ENCODE measurements at places on chromosomes 3 and 15.

- no peak for DNase-seq
Observed at GRCh38 chr15:74525945-74526344, 15.1 kb upstream of the ARID3B start.

GRCh38 chr15:69075440-69075839 lies 60.9 kb downstream of the NOX5 start:
- no peak for DNase-seq

DNA sequence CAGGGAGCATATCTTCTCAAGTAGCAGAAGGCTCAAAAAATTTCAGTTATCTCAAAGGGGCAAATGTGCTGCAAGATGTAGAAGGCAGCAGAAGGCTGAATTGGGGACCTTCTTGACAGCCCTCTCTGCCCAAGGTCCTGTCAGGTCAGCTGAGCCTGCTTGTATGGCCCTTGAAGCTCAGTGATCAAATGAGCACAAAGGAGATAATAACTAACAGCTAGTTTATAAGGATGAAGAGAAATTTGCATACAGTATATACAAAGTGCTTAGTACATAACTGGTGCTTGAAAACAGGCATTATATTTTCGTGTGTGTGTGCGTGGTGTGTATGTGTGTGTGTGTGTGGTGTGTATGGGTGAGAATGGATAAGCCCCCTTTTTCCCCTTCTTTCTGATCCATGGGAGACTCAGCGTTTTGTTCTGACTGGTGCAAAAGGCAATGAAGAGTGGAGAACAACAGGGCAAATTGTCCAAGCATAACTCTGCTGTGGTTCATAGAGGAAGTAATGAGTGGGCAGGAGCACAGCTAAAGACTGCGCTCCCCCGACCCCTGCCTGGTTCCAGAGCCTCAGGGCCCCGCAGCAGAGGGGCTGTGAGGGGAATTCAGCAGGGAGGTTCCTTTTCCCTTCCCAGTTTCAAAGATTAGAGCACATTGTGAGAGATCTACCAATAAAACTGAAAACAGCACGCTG lies 356.8 kb upstream of the NR2F2 start:
- DNase-seq: no peak

GRCh38 chr15:57321485-57321884 lies 54.8 kb upstream of the CGNL1 start:
- DNase-seq: no peak

DNA sequence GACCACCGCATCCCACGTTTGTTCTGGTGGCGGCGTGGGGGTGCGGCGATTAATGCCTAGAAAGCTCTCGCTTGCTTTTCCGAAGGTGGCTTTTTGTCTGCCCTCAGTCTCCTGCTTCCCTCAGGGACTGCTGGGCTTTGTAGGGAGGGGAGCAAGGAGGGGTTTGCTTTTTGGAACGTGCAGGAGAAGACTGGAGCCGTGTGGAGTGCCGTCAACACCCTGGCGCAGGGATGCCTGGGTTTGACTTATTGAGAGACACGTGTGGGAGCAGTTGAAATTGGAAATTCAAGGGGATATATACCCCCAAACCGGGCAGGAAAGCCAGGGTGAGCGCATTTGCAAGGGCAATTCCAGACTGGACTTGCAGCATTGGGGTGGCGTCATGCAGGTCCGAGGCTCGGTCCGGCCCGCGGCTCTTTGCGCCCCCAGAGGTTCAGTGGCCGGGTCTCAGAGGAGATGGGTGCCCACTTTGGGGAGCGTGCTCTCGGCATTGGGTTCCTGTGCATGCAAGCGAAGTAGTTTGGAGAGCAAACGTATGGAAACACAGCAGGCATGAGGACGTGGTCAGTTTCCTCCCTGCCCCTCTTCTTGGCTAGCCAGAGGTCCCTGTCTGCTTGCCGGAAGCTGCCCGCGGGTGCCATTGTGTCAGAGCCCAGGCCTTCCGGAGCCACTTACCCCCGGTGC lies 2.1 kb downstream of the EPHB1 start:
- peak; percentile 56 for DNase-seq

DNA sequence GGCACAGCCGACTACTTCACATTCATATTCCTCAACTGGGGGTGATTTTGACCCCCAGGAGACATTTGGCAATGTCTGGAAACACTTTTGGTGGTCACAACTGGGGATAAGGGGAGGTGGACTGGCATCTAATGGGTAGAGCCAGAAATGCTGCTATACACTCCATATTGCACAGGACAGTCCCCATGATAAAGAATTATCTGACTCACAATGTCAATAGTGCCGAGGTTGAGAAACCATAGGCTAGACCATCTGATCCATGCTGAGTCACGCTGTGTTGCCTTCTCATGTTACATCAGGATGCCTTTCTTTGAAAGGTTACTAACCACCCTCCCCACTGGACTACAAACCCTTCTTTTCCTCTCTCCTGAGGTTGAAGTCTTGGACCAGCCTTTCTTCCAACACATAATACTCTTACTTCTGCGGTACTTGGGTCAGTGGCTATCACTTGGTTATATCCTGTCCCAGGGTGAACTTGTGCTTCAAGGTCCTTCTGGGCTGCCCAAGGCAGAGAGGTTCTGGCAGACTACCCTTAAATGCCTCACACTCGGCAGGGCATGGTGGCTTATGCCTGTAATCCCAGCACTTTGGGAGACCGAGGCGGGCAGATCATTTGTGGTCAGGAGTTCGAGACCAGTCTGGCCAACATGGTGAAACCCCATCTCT lies 68.8 kb downstream of the CTNNB1 start:
- no peak for DNase-seq

DNA sequence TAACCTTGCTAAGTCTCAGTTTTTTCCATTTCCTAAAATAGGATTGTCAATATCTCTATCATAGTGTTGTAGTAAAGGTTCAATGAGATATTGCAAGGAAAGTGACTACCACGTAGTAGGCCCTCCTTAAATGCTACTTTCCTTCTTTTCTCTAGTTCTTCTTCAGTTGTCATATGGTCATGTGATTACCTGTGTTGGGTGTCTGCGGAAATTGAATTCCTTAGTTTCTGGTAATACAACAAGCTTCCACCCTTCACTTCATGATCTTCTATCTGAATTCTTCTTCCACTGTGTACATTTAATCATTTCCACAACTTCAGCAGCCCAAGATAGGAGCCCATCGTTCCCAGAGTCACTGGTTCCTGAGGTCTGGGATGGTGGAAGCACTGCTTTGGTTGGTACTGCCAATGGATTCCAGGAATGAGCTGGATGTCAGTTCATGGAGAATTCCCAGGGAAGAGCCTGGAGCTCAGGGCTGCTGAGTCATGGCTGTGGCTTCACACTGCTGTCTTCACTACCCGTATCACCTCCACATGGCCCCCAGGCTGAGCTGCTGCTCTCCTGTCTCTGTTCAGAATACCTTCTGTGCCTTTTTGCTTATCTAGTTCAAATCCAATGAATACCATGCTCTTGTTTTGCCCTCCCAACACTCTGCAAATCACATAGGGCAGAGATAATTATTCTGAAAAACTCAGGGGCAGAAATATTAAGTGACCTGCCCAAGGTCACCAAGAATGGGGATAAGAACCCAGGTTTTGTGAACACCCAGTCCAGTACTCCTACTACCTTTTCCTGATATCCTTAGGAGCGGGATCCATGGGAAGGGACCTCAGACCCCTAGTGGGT lies 98.6 kb downstream of the RPL39L start:
- DNase-seq: no peak

DNA sequence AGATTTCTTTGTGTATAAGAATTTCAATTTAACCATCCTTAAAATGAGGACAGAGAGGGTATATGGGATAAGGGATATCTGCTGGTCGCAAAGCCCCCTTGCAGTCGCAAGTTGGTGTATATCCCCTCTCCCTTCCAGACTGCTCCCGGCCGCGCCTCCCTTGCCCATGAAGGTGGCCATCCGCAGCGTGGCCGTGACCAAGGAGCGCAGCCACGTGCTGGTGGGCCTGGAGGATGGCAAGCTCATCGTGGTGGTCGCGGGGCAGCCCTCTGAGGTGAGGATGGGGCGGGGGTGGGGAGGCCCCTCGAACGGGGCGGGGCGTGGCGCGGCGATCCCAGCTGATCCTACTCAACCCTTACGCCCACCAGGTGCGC lies 29.4 kb downstream of the NBEAL2 start:
- DNase-seq: no peak

DNA sequence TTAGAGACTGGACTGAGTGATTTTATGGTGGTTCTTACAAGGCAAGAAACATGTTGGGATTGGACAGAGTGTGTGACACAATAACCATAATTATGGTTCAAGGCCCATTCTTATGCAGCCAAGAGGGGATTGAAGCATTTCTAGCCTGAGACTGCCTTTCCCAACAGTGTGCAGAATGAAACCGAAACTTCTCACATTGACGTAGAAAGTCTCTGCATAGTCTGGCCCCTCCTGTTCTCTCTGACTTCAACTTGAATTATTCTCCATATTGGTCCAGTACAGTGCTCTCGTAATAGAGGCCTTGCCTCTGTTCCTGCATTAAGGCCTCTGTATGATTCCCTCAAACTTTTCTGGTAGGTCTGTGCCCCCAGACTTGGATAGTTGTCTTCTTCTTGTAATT lies 138.3 kb downstream of the DIPK2A start:
- peak; percentile 18 for DNase-seq

DNA sequence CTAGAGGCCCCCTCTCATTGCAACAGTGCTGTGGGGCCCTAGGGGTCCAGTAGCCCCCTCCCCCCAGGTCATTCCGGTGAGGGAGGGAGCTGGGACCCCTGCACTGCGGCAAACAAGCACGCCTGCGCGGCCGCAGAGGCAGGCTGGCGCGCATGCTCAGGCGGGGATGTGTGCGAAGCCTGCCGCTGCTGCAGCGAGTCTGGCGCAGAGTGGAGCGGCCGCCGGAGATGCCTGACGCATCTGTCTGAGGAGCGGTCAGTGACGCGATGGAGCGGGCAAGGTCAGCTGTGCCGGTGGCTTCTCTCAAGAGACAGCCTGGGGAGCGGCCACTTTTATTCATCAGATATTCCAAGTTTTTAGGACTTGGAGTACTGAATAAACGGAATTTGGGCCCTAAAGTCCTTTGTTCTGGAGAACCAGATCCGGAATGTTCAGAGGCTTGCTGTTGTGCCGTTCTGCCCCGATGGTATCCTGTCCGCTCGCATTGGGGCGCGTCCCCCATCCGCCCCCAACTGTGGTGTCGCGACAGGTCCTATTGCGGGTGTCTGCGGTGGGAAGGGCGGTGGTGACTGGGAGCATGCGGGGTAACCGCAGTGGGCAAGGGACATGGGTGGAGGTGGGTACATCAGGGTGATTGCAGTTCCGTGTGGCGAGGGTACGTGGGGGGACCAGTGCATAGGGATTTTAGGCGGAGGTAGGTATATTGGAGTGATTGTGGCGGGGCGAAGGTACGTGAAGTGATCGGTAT lies at the start of the genes SNRPN and SNURF:
Gene SNRPN, plus strand, starts transcription at position 205 of the 748 bp plus-strand sequence. CDS start 19,467 bp downstream, outside the sequence.
Gene SNURF, plus strand, starts transcription at position 205 of the 748 bp plus-strand sequence. Its CDS starts 62 bp downstream, at position 267.
- DNase-seq: peak; percentile 72

DNA sequence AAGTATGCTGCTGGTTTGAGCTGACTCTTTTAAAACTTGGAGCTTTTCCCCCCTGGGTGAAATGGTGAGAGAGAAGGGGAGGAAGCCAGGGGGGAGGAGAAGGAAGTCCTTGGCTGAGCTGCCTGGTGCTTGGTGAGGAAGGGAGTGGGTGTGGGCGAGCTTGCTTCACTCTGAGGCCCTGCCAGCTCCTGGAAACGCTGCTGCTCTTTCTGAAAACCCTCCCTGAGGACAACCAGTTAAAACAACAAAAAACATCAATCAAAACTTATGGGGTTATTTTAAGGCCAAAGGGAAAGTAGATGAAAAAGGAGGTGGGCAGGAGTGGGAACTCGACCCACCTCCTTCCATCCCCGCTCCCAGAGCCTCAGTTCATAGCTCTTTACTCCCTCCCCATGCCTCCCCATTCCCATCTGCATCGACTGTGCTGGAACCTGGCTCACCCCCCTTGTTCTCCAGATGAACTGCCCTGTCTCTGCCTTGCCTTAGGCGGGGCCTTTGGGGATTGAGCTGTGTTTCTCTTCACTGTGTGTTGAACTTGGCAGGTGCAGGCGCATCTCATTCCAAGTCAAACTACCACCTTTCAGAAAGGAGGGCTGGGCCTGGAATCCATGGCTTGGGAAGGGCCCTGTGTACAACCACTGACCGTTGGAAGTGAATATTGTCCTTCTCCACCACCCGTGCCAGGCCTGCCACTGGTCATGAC lies 166.1 kb downstream of the ZNF621 start:
- DNase-seq: no peak

DNA sequence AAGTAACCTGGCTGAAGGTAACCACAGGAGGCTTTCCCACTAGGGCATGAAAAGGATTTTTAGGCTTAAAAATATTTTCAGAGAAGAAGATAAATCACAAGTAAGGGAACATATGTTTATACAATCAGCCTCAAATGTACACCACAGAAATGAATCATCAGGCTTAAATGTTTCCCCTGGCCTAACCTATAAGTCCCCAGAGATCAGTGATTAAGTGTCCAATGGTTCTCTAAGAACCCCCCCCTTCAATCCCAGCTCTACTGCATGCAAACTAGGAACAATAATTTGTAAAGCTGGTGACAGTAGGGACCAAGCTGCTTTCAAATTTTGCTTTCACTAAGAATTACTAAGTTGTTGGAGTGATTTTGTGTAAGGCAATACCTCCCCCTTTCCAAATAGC lies 431.6 kb upstream of the LMCD1 start:
- DNase-seq: no peak

DNA sequence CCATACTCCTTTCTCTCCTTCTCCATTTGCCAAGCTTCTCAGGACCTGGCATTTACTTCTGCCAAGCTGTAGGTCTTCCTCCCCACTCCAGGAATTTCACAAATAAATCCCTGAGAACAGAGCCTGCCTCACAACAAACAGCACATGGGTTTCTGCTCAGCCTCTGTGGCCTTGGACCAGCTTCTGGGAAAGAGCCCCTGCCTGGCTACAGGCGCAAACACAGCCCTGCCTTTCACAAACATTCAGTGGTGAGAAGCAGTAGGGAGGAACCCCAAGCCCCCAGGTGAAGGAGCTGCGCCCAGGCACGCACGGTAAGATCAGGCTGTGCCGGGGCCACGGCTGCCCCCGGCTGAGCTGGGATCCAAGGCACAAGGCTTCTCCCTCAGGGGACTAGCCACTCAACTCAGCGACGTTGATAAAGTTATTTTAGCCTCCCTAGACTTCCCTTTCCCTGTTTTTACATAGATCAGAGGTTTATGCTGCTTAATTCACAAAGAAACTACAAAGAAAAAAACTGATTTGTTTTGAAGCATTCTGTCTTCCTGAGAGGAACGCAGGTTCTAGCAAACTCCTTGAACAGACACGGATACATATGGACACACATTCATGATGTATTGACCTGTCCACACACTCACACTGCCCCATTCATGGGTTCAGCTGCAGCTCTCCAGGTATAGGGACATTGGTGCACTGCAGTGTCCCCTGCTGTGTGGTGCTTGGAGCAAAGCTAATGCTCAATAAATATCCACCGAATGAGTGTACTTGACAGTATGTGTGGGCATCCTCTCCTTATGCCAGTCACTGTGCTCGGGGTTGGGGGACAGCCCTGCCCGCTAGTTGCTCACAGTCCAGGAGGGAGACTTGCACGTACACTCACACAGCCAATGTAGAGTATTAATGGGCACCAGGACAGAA lies 25.4 kb downstream of the HES1 start:
- no peak for DNase-seq

DNA sequence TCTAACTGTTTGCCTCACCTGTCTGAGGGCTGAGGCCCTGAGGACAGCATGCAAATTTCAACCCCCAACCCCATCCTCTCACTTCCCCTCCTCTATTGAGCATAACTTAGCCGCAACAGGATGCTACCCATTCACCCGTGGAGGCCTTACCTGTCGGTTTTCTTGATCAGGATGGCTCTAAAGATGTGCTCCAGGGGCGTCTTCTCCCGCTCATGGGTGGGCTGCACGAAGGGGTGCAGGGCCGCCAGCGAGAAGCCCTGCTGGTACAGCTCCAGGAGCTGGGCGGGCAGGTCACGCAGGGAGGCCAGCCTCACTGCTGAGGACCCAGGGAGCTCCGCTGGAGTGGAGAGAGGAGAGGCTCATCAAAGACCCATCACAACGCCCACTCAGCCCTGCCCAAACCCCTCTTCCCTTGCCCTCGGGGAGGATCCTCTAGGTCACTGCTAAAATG lies 79.8 kb downstream of the RFTN1 start:
- DNase-seq: no peak

Data from G401 (cell line).